Panc1 (cell line): ENCODE measurements at places on chromosomes 12 and 14. TPM values are rescaled to one million over a fixed set of nuclear protein-coding genes. Genes with fewer than 3 reads are reported as not detected.

GRCh38 chr12:63521706-63522105 is 146.6 kb downstream of the DPY19L2 start:
- no peak for DNase-seq

DNA sequence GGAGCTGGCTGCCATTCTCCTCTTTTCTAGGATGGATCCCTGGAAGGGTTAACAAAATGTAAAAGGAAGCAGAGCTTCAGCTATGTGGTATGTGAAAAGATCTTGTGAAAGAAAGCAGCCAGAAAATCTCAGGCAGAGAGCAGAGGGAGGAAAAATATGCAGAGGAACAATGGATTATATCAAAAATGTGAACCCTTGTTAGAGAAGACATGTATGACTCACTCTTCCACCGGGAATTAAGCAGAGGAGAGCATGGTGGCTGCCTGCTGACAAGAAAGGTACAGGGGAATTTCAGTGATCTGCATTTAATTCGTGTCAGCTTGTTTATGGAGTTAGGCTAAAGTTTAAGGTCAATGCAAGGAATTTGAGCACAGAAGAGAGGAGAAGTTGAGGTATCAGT is 46.3 kb downstream of the KCNA1 start:
- DNase-seq: no peak

- no peak for DNase-seq
Measured at GRCh38 chr12:94469522-94469921, 9.9 kb upstream of the CEP83 start.

DNA sequence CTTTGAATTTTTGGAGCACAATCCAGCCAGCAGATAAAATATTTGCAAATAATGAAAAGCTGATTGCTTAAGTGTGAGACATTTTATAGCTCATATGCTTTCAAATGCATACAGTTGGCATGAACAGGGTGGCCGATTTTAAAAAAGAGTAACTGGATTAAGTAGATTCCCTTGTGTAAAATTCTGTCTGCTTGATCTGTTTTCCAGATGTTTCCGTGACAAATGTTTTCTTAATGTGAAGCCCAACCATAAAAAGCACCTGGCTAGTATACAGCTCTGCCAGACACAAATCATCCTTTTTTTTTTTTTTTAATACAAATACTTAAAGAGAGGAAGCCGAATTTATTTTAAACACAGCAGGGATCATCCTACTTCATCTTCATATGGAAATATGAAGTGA is 440.7 kb downstream of the CCER1 start:
- no peak for DNase-seq

- DNase-seq: no peak
Measured at GRCh38 chr12:23775208-23775607, 174.3 kb downstream of the SOX5 start.

- no peak for DNase-seq
Measured at GRCh38 chr12:43501703-43502102, 50.3 kb downstream of the ADAMTS20 start.

DNA sequence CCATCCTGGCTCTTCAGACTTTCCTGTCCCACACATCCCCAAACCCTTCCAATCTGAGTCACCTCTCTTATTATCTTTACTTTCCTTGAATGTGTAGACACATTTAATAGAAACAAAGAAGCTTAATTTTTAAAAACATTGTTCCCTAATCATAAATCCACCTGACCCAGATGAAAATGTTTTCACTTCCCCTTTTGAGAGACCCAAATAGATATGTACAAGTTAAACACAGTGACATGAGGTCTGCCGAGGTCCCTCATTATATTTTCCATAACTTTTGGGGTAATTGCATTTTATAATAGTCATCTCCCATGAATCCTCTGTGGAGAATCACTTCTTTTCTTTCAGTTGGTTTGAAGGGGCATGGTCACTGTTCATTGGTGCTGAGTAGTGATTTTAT is 191.1 kb downstream of the GRIN2B start:
- DNase-seq: no peak

DNA sequence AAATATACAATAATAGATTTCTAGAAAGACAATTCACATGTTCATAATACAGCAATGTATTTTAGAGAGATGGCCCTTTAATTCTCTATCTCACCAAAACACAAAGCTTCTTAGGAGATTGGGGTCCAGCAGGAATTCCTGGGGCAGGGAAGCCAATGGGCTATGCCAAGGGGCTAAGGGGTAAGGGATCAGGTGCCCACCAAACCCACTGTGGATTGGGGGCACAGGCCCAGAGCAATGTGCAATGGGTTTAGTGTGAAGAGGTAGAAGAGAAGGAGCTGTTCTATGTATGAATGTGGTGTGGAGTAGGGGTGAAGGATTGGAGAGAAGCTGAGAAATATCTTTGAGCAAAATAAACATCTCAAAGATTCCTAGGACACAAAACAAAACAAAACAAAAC is 2.6 kb downstream of the HOXC13 start:
- no peak for DNase-seq

DNA sequence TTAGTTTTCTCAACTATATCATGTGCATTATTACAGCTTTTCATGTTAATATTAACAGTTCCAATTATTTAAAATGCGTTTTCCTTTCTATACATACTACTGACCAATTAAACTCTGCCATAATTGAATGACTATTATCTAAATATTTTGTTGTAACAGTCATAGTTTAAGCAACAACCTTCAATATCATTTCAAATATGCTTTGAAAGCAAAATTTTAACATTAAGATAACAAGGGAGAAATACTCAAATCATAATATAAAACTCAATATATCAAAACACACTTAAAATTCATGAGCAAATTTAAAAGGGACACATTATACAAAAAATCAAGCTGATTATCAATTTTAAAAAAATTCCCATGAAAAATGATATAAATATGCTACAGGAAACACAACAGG is 40.5 kb downstream of the COCH start:
- DNase-seq: no peak

GRCh38 chr12:130970908-130971233 is 17.2 kb downstream of the ADGRD1 start:
- DNase-seq: no peak

LARP4 gene
- total RNA-seq: 92.7 TPM

HOXC11 gene
- total RNA-seq: 17.0 TPM

NEUROD4 gene
- not detected for total RNA-seq

HOXC13 gene
- 93.5 TPM for total RNA-seq
